ENCODE measurements at places on chromosomes 1 and 21.

- DNase-seq, result no peak
Observed at GRCh38 chr21:16788584-16788983, 724.3 kb upstream of the CXADR start.

- no peak for DNase-seq
Observed at GRCh38 chr1:105779727-105780126, 1276.7 kb upstream of the PRMT6 start.

DNA sequence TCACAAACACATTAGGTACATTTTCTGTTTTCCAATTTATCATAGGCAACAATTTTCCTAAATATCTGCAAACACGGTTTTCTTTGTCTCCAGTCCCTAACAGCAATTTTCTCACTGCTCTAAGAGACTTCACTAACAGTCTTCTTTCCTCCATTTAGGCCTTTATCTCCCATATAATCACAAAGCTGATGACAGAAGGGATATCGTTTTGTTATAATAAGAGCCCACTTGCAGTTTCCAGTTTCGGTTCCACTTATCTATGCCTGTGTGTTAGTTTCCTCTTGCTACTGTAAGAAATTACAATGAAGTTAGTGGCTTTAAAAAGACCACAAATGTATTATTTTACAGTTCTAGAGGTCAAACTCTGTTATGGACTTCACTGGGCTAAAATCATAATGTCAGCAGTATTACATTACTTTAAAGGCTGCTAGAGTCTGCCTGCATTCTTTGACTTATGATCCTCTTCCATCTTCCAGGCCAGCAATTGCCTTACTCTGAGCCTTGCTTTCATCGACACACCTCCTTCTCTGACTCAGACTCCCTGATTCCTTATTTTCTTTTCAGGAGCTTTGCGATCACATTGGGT, 549.3 kb downstream of the NCAM2 start:
- DNase-seq, result no peak

DNA sequence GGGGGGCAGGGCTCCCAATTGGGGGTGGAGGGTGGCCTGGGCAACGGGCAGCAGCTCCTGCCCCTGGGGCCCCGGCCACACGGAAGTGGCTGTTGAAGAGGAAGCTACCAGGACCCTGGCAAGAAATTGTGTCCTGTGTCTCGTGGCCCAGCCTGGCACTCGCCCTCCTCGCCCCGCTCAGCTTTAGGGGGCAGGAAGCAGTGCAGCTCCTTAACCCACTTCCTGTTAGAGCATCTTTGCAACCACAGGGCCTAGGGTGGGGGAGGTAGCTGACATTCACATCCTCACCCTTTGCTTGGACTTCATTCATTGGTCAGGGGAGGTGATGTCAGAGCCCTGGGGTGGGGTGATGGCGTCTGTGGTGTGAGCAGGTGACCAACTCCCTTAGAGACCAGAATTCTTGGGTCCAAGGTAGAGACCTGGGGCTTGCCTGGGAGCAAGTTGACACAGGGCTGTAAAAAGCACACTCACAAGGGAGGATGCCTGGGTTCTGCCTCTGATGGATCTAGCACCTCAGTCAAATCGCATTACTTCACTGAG, at the start of gene ARHGAP30:
ARHGAP30 (minus strand) TSS at position 161 of the 540 bp plus-strand sequence. CDS start 267 bp downstream, outside the sequence.
- peak; percentile 93 for DNase-seq

GRCh38 chr1:26848941-26849774, 13.8 kb upstream of the SFN start:
- DNase-seq, result no peak

- no peak for DNase-seq
Observed at GRCh38 chr21:43942201-43942600, 69.9 kb upstream of the TRAPPC10 start.

GRCh38 chr21:15149600-15150224, 84.9 kb upstream of the NRIP1 start:
- DNase-seq, result no peak

DNA sequence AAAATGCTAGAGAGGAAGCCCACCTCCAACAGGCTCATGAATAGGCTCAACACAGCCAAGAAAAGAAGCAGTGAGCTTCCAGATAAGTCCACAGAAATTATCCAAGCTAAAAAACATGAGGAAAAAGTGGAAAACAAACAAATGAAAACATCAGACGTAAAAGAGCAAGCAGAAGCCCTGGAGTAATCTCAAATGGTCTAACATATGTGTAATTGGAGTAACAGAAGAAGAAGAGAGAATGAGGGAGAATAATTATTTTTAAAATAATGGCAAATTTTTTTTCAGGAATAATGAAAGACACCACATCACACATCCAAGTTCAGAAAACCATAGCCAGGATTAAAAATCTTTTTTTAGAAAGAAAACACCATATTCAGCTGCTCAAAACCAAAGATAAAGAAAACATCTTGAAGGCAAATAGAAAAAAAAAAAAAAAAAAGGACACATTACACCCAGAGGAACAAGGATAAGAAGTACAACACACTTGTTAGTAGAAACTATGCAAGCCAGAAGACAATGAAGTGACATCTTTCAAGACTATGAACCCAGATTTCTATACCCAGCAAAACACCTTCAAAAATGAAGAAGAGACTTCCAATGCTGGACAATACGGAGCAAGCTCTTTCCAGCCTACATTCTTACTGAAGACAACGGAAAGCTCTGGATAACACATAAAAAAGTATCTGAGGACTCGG, 10.6 kb upstream of the SUMO3 start:
- no peak for DNase-seq

DNA sequence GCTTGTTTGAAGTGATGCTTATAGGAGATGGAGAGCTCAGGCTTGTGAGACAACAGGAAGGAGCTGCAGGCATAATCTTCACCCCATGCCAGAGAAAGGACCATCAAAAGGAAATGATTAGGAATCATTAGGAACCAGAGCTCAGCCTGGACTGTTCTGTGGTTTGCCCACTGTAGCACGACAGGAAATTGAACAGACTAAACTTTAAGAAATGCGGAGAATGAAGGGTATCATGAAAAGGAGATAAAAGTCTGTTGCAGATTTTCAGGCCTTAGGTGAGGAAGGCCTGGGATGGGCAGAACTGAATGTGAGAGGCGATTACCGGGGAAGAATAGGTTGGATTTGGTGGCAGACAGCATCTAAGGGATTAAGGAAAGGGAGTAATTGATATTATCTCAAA, 292.0 kb upstream of the PLXNA2 start:
- no peak for DNase-seq

- no peak for DNase-seq
Observed at GRCh38 chr1:77424236-77424635, 142.4 kb downstream of the AK5 start.

DNA sequence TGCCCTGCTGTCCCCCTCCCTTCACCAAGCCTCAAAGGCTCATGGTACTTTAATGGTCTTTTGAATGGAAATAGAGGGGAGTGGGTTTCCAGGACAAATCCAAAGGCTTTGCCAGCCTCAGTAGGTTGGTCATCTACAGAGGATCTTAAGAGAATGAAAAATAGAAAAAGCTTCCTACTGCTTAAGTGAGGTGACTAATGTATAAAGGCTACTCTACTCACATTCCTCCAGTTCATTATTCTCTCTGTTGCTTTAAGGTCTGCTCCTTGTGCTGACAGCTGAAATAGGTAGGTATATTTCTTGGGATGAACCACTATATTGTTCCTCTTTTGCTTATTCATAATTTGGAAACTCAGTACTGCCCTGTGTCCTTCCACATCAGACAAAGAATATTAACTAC, 10.4 kb upstream of the CHIA start:
- DNase-seq, result no peak

GRCh38 chr1:64864018-64864940, 102.1 kb downstream of the JAK1 start:
- DNase-seq, result peak; percentile 92

GRCh38 chr1:64240206-64240605, 36.8 kb downstream of the UBE2U start:
- no peak for DNase-seq

- DNase-seq, result no peak
Observed at GRCh38 chr1:111695801-111696200, 43.4 kb downstream of the INKA2 start.

DNA sequence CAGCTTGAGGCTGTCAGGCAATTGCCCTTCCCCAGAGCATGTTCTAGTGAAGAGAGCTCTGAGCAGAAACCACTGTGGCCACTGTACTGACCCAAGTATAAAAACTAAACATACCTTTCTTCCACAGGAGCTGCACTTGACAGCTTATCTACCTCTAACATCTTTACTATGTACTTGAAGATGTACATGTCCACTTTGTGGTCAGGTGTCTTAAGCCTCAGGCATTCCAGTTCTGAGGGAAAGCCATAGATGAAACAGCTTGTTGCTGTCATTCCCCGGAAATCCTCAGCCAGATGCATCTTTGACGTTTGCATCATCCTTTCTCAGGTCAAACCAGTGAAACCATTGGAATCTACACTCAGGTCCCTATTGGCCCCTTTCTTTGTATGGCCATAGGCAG, 70.4 kb downstream of the CHRM3 start:
- DNase-seq, result no peak

GRCh38 chr1:162285149-162285561, 91.5 kb downstream of the SPATA46 start:
- DNase-seq, result no peak

GRCh38 chr1:231497629-231498152, 30.8 kb upstream of the TSNAX start:
- no peak for DNase-seq

- DNase-seq, result no peak
Observed at GRCh38 chr1:43034778-43035177, 76.1 kb upstream of the SLC2A1 start.

DNA sequence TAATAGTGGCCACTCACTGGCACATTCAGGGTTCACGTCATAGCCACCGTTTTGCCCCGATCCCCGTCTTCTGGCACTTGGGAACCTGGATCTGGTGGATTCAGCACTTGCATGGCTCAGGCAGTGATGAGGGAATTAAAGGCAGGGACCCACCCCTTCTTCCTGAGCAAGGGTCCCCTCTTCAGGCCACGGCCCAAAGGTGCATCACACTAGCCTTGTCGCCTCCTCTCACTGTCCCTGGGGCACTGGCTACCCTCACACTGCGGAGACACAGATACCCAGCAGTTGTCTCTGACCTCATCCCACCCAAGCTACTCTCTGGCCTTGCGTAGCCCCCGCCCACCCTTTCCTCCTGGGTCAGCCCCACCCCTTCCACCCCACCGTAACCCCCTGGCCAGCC, 19.9 kb upstream of the LDLRAP1 start:
- no peak for DNase-seq

GRCh38 chr21:37358397-37358796, 8.2 kb upstream of the DYRK1A start:
- no peak for DNase-seq

DNA sequence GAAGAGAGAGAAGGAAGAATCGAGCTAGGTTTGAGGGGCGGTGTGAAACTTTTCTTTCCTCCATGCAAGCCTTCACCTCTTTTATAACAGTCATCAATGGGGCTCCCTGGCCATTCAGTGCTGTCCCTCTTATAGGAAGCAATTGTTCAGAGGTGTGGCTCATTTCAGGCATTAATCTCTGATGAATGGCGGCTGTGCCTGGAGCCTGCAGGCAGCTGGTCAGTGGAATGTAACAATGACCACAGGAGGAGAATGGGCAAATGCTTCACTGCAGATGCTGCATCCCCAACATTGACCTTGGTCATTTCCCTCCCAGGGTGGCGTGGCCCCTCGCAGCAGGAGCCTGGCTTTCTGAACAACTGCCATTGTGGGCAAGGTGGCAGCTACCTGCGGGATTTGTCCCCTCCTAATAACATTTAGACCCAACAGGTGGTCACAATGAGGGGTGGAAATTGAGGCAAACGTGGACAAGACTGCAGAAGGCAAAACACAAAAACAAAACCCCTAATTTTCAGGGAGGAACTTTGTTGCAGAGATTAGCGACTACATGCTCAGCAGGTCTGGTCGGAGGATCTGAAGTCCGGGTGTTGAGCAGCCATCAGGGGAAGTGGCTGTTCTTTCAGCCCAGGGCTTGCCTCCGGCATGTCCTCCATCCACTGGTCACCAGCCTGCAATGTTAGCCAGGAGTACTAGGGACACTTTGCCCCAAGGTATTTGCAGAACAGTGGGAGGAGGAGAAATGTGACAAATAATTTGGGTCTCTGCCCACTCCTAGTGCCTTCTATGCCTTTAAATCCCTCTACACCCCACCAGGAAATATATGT, 97.3 kb upstream of the PAXBP1 start:
- no peak for DNase-seq

GRCh38 chr1:54850069-54850730, 36.8 kb downstream of the DHCR24 start:
- no peak for DNase-seq

DNA sequence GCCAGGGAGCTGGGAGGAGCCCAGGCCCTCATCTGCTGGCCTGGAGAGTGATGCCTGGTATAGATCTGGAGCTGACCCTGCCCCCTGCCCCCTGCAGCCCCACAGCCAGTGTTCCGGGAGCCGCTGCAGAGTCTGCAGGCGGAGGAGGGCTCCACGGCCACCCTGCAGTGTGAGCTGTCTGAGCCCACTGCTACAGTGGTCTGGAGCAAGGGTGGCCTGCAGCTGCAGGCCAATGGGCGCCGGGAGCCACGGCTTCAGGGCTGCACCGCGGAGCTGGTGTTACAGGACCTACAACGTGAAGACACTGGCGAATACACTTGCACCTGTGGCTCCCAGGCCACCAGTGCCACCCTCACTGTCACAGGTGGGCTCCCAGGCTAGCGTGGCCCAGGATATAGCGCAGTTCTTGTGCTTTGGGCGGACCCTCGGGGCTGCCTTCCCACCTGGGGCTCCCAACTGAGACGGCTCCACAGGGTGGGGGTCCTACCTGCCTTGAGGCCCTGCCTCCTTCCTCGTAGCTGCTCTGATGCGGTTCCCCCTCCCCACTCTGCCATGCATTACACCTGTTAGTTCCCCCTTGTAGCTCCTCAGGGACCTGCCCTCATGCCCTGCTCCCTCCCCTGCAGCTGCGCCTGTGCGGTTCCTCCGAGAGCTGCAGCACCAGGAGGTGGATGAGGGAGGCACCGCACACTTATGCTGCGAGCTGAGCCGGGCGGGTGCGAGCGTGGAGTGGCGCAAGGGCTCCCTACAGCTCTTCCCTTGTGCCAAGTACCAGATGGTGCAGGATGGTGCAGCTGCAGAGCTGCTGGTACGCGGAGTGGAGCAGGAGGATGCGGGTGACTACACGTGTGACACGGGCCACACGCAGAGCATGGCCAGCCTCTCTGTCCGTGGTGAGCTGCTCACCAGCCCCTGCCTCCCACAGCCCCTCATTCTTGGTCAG, 98.7 kb downstream of the OBSCN start:
- no peak for DNase-seq

- DNase-seq, result no peak
Observed at GRCh38 chr1:162538815-162539431, 22.6 kb upstream of the UAP1 start.

GRCh38 chr1:91660708-91661107, 160.1 kb downstream of the CDC7 start:
- no peak for DNase-seq
